ENCODE measurements at places on chromosomes 3 and 15. TPM values are rescaled to one million over a fixed set of nuclear protein-coding genes. Genes with fewer than 3 reads are reported as not detected.

Gene CLDN1
- 25.9 TPM for total RNA-seq

Gene EPHA6
- 1.2 TPM for total RNA-seq

Gene LDHAL6B
- not detected for total RNA-seq

Gene RARB
- total RNA-seq, result 1.0 TPM

Gene GADL1
- total RNA-seq, result not detected

Gene TMCO5A
- total RNA-seq, result 0.35 TPM

DNA sequence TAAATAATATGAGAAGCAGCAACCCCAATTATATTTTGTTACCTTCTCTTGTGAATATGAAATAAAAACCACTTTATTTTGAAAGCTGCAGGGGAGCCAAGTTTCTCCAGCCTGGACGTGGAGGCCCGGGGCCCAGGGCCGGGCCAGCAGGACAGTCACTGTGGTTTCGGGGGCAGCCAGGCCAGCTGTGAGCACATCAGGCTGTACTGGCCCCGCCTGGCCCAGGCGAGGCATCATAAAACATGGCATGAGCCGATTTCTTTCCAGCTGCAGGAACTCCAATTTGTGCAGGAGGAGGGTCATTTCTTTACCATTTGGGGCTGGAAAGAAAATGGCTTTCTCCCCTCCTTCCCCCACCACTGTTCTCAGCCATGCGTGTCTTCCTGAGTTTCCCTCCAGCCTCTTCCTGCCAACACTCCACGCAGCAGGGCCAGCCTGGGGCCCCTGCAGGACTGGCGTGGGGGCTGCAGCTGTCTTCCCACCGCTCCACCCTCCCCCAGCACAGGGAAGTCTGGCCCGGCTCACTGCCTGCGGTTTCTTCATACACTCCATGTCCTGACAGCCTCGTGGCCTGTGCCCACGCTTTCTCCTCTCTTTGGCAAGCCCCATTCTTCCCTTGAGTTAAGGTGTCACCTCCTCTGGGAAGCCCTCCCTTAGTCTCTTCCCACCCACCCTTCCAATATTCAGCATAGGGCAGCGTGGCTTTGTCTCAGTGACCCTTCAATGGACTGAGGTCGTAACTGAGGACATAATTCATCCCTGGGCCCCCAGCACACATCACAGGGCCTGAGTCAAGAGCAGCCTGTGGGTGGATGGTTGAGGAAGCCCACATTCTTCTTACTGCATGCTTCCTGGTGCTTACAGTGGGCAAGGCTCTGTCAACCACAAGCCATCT, 135.8 kb downstream of the CHSY1 start:
- DNase-seq, result no peak

DNA sequence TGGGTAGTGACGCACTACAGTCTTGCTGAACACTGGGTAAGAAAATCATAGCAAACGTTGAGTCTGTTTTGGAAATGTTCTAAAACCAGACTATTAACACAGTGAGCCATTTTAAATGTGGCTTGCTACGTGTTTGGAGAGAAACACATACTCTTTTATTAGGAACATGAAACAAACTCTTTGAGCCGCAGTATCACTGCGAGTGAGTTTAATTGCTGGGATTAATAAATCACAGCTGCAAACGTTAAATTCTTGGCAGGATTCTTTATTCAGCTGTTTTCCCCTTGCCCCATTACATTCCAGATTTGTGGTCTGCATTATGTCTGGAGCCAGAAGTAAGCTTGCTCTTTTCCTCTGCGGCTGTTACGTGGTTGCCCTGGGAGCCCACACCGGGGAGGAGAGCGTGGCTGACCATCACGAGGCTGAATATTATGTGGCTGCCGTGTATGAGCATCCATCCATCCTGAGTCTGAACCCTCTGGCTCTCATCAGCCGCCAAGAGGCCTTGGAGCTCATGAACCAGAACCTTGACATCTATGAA, 33.6 kb downstream of the BTD start:
- DNase-seq, result no peak

DNA sequence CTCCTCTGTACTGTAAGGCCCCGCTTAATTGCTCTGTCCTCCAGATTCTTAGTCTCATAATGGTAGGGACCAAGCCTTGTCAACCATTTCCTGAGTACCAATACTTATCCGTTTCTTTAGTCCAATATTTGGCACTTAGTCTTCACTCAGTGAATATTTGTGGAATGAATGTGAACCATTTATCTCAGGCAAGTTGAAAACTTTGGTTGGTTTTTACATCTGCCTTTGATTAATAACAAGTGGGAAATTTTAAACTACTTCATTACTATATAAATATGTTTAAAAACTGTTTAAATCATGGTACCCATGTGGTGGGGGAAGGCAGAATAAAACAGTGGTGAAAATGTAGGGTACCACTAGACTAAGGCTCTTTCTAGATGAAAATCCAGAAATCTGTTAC, 15.2 kb downstream of the CA12 start:
- no peak for DNase-seq

- no peak for DNase-seq
Observed at GRCh38 chr15:74958908-74959585, 2.5 kb upstream of the RPP25 start.

DNA sequence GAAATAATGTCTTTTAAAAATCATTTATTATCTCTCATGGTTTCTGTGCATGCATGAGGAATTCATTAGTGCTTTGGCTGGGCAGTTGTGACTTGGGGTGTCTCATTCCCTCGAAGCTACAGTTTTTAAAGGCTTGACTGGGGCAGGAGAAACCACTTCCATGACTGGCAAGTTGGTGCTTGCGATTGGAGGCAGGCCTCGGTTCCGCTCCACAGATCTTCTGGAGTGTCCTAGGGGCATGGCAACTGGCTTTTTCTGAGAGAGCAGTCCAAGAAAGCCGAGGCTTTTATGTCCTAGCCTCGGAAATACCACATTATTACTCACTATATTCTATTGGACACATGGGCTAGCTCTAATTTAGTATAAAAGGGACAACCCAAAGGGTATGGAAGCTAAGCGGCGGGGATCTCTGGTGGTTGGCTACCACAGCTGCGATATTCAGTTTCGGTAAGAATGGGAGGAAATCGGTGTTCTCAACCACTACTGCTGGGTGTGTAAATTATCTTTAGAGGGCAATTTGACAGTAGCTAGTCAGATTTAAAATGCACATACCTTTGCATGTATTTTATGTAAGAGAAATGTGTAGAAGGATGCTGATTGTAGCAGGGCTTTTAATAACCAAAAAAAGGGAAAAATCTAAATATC, 48.8 kb upstream of the TOP2B start:
- DNase-seq, result no peak

DNA sequence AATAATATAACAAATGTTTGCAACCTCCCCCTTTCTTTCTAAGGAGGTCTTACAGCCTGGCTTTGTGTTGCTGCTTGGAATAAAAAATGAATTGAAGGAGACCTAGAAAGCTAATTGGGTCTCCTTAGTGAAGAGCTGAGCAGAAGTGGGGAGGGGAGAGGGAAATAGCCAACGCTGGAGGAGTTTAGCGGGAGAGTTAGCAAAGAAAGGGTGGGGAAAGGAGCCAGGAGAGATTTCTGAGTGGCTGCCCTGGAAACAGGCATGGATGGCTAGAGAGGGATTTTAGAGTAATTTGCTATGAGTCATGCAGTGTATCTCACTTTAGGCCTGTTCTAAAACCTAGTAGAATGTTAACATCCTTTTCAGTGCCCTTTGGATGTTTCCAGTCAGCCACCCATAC, 45.2 kb upstream of the PFN2 start:
- DNase-seq, result no peak

DNA sequence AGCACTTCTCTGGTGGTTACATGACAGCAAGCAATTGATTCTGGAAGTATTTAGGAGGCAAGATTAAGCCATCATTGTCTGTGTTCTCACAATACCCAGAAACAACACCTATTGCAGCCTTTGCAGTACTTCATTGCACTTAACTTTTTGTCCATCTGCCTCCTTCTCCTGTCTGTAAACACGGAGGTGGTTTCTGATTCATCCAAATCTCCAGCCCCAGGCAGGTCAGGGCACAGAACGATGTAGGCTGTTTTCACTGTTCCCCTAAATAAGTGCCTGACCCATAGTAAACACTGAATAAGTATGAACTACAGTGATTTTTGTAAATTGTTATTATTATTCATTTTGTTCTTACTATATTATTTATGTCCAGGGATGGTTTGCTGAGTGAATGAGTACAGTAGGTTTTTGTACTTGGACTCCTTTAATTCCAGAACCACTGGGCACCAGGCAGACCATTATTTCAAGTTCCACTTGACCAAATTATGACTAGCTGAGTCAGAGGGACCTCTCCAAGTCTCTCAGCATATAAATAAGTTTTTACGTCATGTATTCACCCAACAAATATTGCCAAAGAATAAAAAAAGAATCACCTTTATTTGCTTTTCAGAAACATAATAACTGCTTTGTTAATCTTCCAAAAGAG, 283.3 kb upstream of the TRIM42 start:
- no peak for DNase-seq

DNA sequence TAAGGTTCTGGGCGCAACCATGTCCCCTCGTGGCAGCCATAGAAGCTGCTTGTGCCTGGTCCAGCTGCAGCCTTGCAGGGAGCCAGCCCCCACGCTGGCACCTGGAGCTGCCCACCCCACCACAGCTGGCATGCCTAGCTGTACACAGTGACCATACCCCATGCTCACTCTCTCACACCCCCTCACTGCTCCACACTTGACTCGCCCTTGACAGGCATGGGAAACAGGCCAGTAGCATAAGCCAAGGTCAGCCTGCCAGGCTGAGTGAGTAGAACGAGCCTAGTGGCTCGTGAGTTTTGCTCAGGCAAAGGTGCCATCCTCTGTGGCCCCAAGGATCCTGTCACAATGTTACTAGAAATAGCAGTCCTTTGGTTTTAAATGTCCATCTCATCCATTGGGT, 52.7 kb upstream of the CADM2 start:
- no peak for DNase-seq

- no peak for DNase-seq
Observed at GRCh38 chr3:131072845-131073244, 46.2 kb downstream of the NEK11 start.

DNA sequence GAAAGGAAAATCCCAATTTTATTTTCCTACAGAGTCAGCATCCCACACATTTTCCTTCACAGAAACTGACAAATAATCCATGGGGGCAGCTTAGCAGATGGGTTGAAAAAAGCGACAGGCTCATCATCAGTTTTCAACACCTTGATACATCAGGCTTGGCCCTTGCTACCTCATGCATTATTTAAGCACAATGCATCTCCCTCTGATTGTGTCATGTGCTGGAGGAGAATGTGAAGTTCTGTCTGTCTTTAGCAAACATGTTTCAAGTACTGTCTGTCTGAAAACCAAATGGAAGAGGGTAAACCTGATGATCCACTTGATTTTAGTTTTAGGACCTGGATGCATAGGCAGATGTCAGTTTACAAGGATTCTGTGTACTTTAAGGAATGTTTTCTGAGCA, 128.6 kb upstream of the ADAMTS9 start:
- DNase-seq, result no peak

- no peak for DNase-seq
Observed at GRCh38 chr3:124781476-124782376, 51.5 kb downstream of the UMPS start.

Data from PC-9 (cell line).